ENCODE measurements at places on chromosomes 1 and 21.

DNA sequence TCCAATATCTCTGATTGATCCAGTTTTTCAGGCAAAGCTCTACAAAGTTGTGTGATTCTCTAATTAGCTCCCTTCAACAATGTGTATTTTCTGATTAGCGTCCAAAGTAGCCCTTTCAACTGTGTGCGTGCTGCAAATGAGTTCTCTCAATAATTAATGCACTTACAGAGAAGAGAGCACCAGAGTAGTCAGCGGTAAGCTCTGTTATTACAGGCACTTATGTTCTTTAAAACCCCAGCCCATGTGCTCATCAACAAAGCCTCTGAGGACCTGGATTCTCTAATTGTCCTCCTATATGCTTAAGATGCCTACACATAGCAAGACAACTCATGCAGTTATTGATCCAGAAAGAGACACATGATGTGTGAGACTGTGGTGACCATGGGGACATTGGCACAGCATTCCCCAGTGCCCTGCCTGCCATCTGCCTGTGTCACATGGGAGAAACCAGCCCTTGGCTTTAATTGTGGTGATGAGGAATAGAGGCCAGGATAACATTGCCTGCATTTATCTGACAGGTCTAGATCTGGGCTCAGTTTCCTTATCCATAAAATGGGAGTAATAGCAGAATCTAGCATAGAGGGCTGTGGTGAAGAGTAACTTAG, 151.7 kb downstream of the PCP4 start:
- no peak for DNase-seq

- no peak for DNase-seq
Measured at GRCh38 chr1:227730630-227731151, 4.4 kb downstream of the JMJD4 start.

- peak; percentile 21 for DNase-seq
Measured at GRCh38 chr1:226002667-226003501, 3.7 kb upstream of the SDE2 start.

GRCh38 chr21:44279354-44280260, 6.1 kb upstream of the AIRE start:
- DNase-seq, result no peak

GRCh38 chr1:85612704-85613361, 32.3 kb downstream of the CCN1 start:
- no peak for DNase-seq

- DNase-seq, result no peak
Measured at GRCh38 chr21:41250519-41250918, 66.1 kb upstream of the FAM3B start.

GRCh38 chr1:236010443-236010842, 54.4 kb downstream of the NID1 start:
- no peak for DNase-seq

GRCh38 chr21:42758721-42759593, 105.5 kb downstream of the PDE9A start:
- no peak for DNase-seq

DNA sequence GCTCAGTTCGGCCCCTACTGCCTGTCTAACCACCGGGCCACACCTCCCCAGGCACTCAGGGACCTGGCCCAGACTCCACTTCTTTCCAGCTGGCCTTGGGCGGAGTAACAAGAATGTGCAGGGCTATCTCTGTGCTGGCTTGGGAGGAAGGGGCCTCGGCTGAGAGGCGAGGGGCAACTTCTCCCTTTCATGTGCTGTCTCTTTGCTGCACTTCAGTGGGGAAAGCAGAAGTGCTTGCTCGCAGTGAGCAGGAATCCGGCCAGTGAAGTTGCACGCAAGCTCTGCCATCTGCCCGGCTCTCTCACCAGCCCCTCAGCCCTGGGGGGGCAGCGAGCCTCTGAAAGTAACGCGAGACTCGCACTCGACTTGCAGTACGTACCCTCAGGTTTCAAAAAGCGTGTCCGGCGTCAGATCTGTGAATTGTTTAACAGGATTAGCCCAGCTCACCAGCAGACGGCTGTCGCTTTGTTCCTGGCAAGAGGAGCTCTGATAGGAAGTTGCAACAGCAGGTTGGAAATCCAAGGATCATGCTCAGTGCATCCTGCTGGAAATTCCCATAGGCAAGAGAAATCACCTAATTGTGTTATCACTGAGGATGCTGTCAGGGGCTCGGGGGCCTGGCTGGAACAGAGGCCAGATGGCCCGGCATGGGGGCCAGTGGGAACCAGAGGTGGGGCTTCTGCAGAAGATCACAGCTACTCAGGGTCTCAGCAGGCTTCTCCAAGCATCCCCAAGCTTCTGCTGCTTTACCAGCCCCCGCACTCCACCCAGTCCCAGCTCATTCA, 221.1 kb downstream of the NPHP4 start:
- DNase-seq, result no peak

GRCh38 chr1:6167391-6168303, 12.5 kb downstream of the CHD5 start:
- DNase-seq, result no peak

DNA sequence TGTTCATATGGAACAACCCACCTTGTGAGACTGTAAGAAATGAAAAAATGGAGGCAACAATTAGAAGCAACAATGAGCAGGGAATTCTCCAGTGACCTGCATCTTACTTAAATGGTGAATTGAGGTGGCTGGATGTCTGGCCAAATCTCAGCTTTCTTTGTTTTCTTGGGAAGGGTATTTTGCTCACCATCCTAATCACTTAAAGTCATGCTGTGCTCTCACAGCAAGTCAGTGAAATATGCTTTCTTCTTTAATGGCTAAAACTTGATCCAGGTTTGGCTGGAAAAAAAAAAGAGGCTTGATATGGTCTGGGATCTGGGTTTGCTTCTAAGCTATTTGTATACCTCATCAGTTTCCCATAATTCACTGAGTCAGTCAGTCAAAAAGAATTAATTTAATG, 124.8 kb downstream of the ESRRG start:
- no peak for DNase-seq

DNA sequence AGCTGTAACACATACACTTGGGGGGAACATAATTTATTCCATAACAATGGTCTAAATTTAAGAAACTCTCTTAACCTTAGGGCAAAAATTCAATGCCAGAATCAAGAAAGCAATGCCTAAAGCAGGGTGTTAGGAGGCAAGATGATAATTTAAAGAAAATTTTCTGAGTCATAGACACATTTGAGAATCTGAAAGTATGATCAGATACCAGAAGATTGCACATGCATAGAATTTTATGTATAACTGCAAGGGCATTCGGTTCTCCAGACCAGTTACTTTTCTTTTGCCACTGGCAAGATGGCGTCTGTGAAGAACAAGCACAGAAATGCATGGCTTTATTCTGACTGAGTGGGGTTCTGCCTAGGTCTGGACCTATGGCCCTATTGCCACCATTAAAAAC, 64.4 kb upstream of the IPO9 start:
- DNase-seq, result no peak

DNA sequence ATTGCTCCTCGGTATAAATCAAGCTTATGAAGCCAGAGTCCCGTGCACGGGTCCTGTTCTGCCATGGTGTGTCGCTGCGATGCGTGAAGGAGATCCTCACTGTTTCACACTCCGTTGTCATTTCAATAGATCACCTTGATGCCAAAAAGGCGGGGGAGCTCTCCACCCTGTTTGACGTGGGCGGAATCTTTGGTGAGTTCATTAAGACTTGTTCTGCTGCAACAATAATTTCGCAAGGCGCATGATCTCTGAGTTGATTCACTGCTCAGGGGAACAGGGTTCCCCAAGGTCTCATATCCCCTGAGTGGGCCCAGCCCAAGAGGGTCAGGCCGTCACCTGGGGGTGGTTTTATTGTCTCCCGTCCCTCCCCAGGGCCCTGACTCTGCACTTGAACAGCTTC, 50.0 kb downstream of the SLC37A1 start:
- DNase-seq, result no peak

- no peak for DNase-seq
Measured at GRCh38 chr1:160086456-160086892, 5.1 kb downstream of the KCNJ9 start.

- no peak for DNase-seq
Measured at GRCh38 chr1:82593561-82593960, 792.8 kb downstream of the ADGRL2 start.

DNA sequence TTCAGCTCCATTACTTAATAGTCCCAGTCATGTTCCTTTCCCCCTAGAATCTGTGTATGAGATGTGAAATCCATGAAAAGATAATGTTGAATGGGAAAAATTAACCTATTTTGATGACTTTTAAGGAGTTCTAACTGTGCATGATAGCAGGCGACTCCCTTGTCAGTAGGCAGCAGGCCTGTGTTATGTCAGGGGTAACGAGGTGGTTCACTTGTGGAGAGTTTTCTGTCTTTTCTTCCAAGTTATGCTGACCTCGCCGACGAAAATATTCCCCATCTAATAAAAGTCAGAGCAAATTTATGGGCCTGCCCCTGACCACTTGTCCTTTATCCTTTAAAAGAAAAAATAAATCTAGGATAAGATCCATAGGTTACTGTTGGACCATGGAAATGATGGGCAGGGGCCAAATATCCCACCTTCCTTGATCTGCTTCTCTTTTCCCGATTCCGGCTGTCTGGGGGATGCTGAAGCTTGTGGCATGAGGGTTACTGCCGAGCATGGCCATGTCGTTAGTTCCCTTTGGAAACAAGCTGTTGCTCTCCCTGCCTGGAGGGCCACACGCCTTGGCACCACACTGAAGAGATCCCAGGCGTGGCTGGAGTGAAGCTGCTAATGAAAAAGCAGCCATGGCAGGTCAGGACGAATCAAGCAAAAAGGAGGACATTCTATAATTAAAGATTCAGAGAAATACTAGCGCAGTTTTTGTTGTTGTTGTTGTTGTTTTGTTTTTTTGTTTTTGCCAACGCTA, 93.8 kb downstream of the ROR1 start:
- DNase-seq, result no peak

DNA sequence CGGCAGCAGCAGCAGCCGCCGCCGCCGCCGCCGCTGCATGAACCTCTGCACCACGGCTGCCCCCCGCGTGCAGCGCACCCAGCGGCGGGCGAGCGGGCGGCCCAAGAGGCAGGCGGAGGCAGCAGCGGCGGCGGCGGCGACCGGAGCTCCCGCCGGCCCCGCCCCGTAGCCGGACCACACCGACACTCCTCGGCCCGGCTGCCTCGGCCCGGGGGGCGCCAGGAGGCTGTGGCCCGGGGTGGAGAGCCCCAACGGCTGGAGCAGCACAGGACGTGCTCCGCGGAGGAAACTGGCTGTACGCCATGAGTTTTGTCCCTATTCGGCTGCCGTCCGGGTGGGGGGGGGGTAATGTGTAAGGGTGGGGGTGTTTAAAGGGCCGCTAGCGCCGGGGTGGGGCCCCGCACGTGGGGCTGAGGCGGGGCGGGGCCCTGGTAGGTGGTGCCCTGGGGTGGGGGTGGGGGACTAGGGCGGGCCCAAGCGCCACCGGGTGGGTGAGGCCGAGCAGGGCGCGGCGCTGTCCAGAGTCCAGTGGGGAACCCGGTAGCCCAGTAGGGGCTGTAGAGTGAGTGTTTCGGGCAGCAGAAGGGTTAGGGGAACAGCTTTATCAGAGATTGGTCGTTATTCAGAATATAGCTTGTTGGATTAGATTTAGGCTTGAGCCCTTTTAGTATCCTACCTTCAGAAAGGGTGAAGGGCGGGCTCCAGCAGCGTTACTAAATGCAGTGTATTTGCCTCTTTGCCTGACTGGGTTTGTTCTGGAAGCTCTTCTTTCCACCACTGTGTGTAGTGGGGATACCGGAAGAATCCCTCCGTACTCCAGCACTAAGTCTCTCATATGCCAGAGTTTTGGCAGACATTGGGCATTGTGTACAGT, at the start of gene FAM78B:
TSS of gene FAM78B (minus strand) at position 304 of the 874 bp plus-strand sequence. CDS start 753 bp downstream, outside the sequence.
- DNase-seq, result peak; percentile 60

DNA sequence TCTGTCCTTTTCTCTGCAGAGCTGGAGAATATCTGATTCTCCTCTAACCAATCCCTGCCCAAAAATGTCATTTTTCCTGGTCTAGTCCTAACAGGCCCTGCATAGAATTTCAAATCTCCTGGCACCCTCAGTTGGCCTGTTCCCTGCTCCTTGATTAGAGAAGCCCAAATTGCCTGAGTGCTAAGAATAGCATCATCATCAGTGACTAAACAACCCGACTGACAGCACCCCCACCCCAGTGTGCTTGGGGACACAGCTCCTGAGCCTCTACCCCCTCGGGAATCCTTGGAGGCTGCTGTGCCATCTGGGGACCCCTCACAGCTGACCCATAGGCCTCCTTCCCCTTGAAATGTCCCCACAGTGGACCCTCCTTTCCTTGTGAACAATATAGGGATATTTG, 94.4 kb downstream of the DDX20 start:
- DNase-seq, result no peak

- DNase-seq, result no peak
Measured at GRCh38 chr1:10813799-10814198, 17.4 kb upstream of the CASZ1 start.

DNA sequence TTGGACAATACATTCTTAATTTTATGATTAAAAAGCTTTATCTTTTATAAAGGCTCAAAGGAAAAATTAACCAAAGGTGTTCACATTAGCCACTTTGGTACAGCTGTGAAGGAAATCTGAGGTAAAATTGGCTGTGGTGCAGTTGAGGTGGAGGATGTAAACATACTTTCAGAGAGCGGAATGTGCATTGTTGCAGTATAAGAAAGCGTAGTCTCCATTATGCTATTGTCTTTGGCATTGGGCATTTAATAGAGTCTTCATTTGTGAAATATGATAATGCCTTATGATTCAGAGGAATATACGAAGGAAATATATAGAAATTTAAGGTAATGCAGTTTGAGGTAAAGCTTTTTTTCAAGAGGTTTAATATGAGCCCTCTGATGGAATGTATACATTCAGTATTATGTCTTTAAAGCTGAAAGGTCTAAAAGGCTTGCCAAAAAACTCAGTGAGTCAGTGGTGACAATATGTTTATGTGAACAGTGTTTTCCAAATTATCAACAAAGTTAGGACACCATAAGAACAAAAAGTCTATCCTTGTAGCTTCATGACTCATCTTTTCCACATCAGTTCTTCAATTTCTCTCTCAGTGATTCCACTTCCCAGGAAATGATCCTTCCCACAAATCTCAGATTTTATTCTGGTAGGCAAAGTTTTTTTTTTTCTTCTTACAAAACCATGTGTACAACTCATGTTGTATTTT, 26.9 kb upstream of the DDR2 start:
- no peak for DNase-seq

DNA sequence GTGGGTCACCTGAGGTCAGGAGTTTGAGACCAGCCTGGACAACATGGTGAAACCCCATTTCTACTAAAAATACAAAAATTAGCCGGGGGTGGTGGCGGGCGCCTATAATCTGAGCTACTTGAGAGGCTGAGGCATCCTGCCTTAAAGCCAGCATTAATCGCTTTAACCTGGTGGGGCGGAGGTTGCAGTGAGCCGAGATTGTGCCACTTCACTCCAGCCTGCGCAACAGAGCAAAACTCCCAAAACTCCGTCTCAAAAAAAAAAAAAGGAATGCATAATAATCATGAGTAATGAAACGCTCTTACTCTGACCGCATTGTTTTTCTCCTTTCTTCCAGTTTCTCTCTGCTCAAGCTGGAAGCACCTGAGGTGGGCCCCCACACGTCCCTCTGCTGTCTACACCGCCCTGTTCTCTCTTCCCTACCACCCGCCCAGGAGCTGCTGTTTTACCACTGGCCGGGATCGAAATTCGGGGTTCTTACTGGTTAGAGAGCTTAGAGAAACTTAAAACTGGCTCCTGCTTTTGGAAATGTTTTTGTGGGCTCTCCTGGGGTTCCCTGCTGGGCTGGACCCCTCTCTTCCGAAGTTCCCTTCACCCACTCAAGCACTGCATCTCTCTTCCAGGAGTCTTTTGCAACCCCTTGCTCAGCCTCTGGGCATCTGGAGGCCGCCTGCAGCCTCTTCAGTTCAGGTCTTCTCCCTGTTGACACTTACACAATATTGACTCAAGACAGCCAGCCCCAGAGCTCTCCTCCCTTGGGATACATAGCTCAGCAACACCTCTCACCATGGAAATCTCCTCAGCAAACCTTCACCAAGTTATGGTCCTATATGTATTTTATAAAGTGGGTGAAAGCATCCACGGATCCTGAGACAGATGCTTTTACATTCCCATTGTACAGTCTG, 62.5 kb downstream of the FAM163A start:
- DNase-seq, result no peak

All from stimulated activated CD4-positive, alpha-beta T cell treated with anti-CD3 and anti-CD28 coated beads, Interleukin-4, amount 100 ng/mL, for 24 hours (primary cell).